Hindlimb muscle (tissue), 1 donor: ENCODE measurements at places on chromosomes 12 and 14. TPM values are rescaled to one million over a fixed set of nuclear protein-coding genes. Genes with fewer than 3 reads are reported as not detected.

The PRPH gene
- 1.4 TPM for polyA plus RNA-seq

The TRHDE gene
- polyA plus RNA-seq: 0.40 TPM

The BTG1 gene
- 64.1 TPM for polyA plus RNA-seq

The CALM1 gene
- 209 TPM for polyA plus RNA-seq

The CLEC9A gene
- polyA plus RNA-seq: 0.12 TPM

The ZC2HC1C gene
- polyA plus RNA-seq: 2.0 TPM

The RNASE3 gene
- polyA plus RNA-seq: 0.27 TPM

The SALL2 gene
- polyA plus RNA-seq: 11.9 TPM

The POTEG gene
- not detected for polyA plus RNA-seq

The LRTM2 gene
- polyA plus RNA-seq: 0.31 TPM

The MYF6 gene
- 119 TPM for polyA plus RNA-seq

The CMAS gene
- 28.5 TPM for polyA plus RNA-seq

The KRT77 gene
- polyA plus RNA-seq: 0.32 TPM

The SLC5A8 gene
- not detected for polyA plus RNA-seq

The SARNP gene
- polyA plus RNA-seq: 64.9 TPM

The SDR39U1 gene
- polyA plus RNA-seq: 62.9 TPM

The AQP2 gene
- polyA plus RNA-seq: not detected

The NPFF gene
- 0.48 TPM for polyA plus RNA-seq

The AMHR2 gene
- not detected for polyA plus RNA-seq

The ARMH4 gene
- polyA plus RNA-seq: 5.1 TPM

The KLRC1 gene
- polyA plus RNA-seq: 0.30 TPM
